ENCODE measurements at places on chromosomes 4 and X.
A peak's percentile ranks its signal among the peaks of the same experiment; 100 is the strongest.

GRCh38 chrX:38694394-38694793 is 106.9 kb upstream of the MID1IP1 start:
- H3K27ac ChIP-seq, result no peak overlapping the region
- DNase-seq, result no peak
- H3K4me1 ChIP-seq, result no peaks in the 10 kb centered on the region
- no peaks in the 10 kb centered on the region for H3K36me3 ChIP-seq
- no peak overlapping the region for H3K4me3 ChIP-seq

- H3K27me3 ChIP-seq, result no peaks in the 10 kb centered on the region
- H3K4me1 ChIP-seq, result no peaks in the 10 kb centered on the region
- peak within 1 kb of the TSS; percentile 95 for H3K4me3 ChIP-seq
- H3K27ac ChIP-seq, result peak within 1 kb of the TSS; percentile 92
Observed at GRCh38 chr4:158722917-158723793, at the start of gene PPID. PPID (minus strand) TSS chr4:158723396; CDS start chr4:158723288, 108 bp downstream.

- no peak overlapping the region for H3K27ac ChIP-seq
- no peak for DNase-seq
- H3K36me3 ChIP-seq, result no peaks in the 10 kb centered on the region
- peaks cover 4% of the 10 kb centered on the region for H3K4me1 ChIP-seq
- H3K27me3 ChIP-seq, result no peaks in the 10 kb centered on the region
Observed at GRCh38 chr4:151436093-151436518, 27.1 kb downstream of the FHIP1A start.

- no peaks in the 10 kb centered on the region for H3K27me3 ChIP-seq
- no peak overlapping the region for H3K27ac ChIP-seq
- H3K4me3 ChIP-seq, result no peak overlapping the region
Observed at GRCh38 chr4:169745291-169745690, 12.5 kb downstream of the HPF1 start.

DNA sequence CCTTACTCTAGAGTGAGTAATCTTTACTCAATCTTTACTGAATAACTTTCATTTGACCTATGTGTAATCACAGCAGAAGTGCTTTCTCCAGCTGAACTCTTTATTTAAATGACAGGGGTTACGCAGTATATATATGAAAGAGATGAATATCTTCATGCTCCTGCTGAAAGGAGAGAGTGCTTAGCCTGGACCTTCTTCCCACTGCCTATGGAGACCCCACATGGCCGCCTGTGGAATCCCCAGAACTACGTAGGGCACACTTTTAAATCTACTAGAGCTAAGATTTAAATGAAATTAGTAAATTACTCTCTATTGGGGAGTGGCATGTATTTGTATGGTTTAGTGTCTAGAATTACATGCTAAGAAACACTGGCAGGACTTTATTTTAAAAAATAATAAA is 391.2 kb downstream of the ANKRD50 start:
- peaks cover 3% of the 10 kb centered on the region for H3K4me1 ChIP-seq
- no peak for DNase-seq
- no peak overlapping the region for H3K27ac ChIP-seq
- H3K36me3 ChIP-seq, result no peaks in the 10 kb centered on the region
- no peaks in the 10 kb centered on the region for H3K27me3 ChIP-seq

DNA sequence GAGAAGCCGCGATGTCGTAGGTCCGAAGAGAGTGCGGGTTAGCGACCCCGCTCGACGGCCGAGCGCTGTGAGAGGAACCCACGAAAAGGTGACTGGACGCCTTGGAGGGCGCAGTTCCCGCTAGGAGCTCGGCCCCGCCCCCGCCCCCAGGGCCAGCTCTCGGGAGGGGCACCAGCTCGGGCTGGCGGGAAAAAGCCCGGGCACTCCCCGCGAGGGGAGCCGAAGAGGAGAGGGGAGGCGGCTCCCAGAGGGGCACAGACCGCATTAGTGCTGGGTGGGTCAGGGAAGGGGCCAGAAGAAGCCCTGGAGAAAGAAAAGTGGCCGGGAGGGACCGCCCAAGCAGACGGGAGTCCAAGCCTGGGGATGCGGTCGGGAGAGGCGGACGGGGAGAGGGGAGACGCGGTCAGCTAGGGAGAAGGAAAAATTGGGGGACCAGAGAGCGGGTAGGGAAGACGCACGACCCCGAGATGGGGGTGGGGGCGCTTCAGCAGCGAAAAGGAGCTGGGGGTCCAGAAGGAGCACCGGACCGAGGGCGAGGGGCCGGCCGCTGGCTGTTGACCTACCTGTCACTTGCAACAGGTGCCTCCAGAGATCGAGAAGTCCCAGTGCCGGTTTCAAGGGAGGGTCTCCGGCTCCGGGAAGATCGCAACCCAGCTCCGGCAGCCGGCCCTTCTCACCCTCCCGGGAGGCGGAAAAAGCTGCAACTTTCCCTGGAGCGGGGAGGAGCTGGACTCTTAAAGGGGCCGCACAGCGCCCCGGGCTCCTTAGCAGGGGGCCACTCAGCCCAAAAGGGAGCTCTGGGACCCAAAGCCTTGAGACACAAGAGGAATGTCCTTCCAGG is at the start of gene SYTL4:
Gene SYTL4 (minus strand): TSS at position 681 of the 841 bp plus-strand sequence. CDS start 30,084 bp downstream, outside the sequence.
- no peak within 1 kb of the TSS for H3K27ac ChIP-seq
- H3K4me1 ChIP-seq, result no peaks in the 10 kb centered on the region
- peak within 1 kb of the TSS; percentile 80 for H3K4me3 ChIP-seq
- H3K36me3 ChIP-seq, result no peaks in the 10 kb centered on the region

DNA sequence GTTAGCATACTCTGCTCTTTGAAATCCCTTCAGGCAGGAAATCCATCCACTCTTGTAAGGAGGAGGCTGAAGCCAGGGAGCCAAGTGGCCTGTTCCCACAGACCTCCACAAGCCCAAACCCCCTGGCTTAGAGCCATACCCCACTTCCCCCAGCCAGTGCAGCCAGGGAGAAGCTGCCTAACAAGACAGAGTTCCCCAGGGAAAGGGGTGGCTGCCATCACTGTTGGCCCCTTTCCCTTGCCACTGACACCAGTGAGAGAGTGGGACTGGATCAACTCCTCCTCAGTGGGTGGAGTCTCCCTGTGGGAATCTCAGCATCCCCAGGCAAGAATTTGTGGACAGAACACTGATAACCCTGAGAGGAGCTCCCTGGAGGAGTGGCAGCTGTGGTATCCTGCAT is 389.4 kb downstream of the PABPC4L start:
- no peak overlapping the region for H3K27ac ChIP-seq
- no peaks in the 10 kb centered on the region for H3K27me3 ChIP-seq
- no peaks in the 10 kb centered on the region for H3K4me1 ChIP-seq
- no peaks in the 10 kb centered on the region for H3K36me3 ChIP-seq
- DNase-seq, result peak; percentile 9
- H3K4me3 ChIP-seq, result no peak overlapping the region

DNA sequence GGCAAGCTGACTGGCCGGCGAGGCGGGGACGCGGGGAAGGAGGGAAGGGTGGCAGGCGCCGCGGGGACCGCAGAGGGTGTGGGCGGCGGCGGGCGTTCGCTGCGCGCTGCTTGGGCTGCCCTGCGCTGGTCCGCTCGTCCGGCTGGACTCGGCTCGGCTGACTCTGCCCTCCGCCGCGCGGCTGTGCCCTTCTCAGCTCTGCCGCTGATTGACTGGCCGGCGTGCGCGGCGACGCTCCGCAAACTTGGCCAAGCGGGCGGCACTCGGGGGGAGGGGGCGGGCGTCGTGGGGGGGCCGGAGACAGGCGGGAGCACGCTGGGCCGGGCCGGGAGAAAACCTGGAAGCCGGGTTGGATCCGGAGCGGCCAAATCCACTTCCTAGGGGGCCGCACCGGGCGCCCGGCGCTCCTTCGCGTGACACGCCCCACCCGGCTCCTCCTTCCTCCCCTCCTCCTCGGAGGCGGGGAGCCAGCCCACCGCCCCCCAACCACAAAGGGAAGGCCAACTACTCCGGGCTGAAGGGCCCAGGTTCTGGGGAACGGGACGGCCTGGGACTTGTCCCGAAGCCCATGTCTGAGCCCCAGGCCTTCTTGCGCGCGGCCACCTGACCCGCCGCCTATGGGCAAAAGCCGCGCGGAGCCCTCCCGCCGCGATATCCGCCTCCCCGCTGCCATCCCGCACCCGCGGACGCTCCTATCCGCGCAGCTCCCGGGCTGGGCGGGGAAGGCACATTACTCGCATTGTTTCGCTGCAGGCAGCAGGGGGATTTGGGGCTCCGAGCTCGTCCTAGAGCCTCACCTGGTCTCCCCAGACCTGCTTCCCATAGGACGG is at the start of gene GPC4:
Gene GPC4 (minus strand): TSS at position 214 of the 830 bp plus-strand sequence. CDS start 524 bp downstream, outside the sequence.
- peaks cover 4% of the 10 kb centered on the region for H3K27me3 ChIP-seq
- peak within 1 kb of the TSS; percentile 85 for H3K4me3 ChIP-seq
- DNase-seq, result peak; percentile 69
- peak within 1 kb of the TSS; percentile 38 for H3K27ac ChIP-seq
- H3K36me3 ChIP-seq, result no peaks in the 10 kb centered on the region

DNA sequence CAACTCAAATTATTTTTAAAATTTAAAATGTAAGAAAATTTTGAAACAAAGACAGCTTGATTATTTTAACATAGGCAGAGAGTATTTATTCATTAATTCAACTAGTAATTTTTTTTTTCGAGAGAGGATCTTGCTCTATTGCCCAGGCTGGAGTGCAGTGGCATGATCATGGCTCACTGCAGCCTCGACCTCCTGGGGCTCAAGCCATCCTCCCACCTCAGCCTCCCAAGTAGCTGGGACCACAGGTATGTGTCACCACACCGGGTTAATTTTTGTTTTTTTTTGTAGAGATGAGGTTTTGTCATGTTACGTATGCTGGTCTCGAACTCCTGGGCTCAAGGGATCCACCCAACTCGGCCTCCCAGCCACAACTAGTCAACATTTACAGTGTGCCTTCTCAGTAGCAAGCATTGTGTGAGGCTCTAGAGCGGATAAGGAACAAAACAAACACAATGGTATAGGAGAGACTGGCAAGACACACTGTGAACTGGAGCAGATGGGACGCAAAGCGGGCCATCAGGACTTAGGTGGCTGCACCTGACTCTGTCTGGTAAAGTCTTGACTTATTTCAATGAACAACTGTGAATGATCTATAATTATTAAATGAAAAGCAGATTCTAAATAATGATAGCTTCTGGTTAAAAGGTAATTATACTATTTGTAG is 21.6 kb downstream of the SETD7 start:
- no peak for DNase-seq
- H3K27ac ChIP-seq, result peak overlapping the region; percentile 65
- H3K27me3 ChIP-seq, result no peaks in the 10 kb centered on the region
- no peaks in the 10 kb centered on the region for H3K36me3 ChIP-seq
